ENCODE measurements at places on chromosomes 1 and 21.

- DNase-seq = peak; percentile 85
Observed at GRCh38 chr1:211258756-211259637, at the start of gene RCOR3. RCOR3 (plus strand) TSS chr1:211259366; CDS start chr1:211259561, 195 bp downstream.

DNA sequence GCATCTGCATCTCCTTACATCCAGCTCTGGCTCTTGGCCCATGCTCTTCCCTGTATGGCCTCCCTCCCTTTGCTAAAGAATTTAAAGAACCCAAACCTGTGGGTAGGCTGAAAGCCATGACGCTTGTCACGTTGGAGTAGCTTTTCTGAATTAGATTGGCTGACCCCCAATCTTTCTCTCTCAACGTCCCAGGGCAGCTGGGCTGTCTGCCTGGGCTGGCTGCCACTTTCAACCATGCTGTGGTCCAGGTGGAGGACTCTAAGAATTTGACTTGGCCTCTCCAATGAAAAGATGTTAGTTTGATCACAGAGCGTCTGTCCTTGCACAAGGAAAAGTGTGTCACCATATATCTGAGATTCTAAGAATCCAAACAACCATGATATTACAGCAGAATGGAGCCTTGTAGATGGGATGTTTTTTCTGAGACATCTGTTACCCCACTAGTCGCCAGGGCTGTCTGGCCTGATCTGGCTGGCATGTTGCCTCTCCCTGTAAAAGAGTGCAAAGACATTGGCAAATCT, 6.5 kb upstream of the IGSF3 start:
- DNase-seq = no peak

- DNase-seq = no peak
Observed at GRCh38 chr1:25690396-25690956, 73.9 kb downstream of the MAN1C1 start.

GRCh38 chr21:46211786-46212720, 16.5 kb downstream of the LSS start:
- no peak for DNase-seq

- no peak for DNase-seq
Observed at GRCh38 chr1:43563876-43564539, 33.3 kb downstream of the PTPRF start.

DNA sequence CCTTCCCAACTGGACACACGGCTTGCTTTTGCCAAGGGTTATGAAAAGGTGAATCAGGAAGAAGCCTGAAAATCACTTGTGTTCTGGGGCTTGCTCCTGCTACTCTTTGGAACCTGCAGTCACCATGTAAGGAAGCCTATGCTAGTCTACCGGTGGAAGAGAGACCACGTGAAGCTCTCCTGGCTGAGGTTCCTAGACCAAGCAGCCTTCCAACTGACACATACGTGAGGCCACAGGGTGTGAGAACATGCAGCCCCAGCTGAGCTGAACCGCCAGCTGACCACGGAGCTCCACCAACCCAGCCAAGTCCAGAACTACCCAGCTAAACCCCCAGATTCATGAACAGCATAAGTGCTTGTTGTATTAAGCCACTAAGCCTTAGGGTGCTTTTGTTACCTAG, 72.8 kb upstream of the KRTAP19-8 start:
- DNase-seq = no peak

DNA sequence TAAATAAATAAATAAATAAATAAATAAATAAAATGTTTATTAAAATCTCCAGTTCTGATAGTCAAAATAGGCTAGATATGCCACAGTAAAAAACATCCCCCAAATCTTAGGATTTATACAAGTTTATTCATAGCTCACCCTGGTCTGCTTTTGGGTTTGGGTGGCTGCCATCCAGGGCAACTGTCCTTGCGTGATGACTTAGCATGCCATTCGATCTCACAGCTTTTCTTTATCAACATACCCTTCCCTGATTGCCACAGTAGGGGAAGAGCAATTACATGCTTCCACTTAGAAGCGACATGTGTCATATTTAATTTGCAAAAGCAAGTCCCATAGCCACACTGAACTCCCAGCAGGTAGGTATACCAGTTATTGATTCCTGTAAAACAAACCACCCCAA, 52.7 kb downstream of the TEX35 start:
- no peak for DNase-seq

DNA sequence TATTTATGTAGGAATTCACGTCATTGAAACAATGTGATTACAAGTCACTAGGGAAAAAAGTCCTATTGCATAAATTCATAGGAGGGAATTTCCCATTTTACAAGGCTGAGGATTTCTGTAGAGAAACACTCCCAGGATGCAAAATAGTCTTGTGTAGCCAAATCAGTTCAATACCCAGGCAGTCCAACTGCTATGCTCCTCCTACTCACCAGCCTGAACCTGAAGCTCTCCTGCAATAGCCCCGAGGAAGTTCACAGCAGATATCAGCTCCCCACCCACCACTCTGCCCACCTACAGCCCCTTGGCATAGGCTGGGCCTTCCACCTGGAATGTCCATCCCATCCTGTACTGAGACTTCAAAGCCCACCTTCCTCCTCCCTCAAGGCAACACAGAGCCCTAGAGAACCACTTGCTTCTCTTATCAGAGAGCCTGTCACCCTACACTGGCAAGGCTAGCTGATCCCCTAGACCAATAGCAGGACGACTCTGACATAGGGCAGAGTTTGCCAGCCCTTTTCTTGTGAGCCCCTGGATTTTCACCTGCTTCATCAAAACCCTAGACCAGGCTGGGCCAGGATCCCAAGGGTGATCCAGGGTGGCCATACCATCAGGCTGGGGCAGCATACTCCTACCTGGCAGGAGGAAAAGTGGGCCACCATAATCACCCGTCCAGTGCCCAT, 1.5 kb downstream of the LSS start:
- no peak for DNase-seq

- no peak for DNase-seq
Observed at GRCh38 chr1:113565621-113566020, 175.3 kb downstream of the MAGI3 start.

DNA sequence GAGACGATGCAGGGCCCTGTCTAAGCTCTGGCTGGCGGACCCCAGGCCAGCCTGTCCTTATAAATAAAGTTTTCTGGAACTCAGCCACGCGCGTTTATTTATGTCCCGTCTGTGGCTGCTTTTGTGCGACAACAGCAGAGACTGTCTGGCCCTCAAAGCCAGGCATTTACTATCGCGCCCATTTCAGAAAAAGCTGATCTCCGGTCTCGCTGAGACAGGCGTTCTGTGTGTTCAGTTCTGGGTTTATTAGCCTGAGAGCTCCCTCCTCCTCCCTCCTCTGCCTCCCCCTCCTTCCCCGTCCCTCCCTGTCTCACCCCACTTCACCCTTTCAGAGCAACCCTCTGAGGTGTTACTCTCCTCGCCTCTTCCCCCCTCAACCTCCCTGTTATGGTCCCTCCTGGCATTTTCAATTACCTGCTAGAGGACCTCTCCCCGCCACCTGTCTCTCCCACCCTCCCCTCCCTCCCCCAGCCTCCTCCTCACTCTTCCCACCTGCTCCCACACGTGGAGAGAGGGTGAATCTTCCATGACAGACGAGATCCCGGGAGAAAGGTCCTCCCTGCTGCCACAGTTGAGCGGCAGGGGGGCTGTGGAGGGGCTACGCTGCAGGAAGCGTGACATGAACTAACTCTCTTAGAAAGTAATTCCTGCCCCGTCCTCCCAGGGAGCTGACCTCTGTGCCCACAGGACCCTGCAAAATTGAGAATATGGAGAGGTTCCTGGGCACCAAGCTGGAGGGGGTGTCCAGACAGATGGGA, 59.9 kb downstream of the SPSB1 start:
- no peak for DNase-seq

DNA sequence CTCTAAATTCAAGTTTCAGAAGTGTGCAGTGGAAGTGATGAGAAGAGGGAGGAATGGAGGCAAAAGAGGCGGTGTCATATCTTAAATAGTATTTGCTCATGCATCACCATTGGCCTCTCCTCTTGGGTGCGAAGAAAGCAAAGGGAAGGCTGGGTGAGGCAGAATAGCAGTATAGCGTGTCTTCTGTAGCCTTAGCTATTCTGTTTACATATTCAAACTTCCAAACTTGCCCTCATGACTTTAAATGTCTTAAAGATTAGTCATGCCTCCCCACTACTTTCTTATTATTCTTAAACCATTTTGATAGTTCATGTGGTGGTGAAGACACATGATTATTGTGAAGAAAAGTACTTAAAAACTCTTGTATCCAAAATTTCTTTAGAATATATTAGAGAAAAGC, 104.6 kb upstream of the TENT5C start:
- no peak for DNase-seq

DNA sequence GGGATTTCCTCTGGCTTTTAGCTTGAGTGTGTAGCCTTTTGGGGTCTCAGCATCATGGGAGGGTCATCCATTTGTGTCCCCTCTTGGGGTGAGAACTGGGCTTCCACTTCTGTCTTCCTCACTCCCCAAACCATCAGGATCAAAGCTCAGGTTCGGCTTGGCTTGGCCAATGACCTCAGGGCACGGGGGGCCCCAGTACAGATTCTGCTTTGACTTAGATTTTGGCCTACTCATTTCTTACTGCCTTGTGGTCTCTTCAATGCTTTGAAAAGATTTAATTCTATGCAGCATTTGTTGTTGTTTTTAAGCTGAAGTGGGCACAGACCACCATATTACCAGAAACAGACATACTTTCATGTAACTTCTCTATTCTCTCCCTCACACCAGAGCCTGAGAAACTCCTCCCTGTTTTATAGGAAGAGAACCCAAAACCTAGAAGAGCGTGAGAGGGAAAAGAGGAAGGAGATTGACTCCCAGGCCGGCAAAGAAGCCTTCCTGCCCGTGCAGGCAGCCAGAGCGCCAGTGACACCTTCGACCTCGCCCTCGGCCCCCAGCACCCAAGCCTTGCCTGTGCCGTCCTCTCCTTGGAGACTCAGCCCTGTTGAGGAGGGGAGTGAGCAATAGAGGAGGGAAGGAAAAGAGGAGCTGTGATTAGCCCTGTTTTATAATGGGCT, 1.9 kb upstream of the S100A3 start:
- no peak for DNase-seq

GRCh38 chr1:15957221-15958095, 18.4 kb downstream of the ZBTB17 start:
- no peak for DNase-seq

- no peak for DNase-seq
Observed at GRCh38 chr1:112245114-112245513, 150.9 kb upstream of the CTTNBP2NL start.

GRCh38 chr1:203443296-203443695, 32.3 kb upstream of the PRELP start:
- no peak for DNase-seq

- no peak for DNase-seq
Observed at GRCh38 chr1:84776639-84777038, 86.4 kb upstream of the SSX2IP start.

- no peak for DNase-seq
Observed at GRCh38 chr1:40312238-40313205, 4.6 kb downstream of the COL9A2 start.

DNA sequence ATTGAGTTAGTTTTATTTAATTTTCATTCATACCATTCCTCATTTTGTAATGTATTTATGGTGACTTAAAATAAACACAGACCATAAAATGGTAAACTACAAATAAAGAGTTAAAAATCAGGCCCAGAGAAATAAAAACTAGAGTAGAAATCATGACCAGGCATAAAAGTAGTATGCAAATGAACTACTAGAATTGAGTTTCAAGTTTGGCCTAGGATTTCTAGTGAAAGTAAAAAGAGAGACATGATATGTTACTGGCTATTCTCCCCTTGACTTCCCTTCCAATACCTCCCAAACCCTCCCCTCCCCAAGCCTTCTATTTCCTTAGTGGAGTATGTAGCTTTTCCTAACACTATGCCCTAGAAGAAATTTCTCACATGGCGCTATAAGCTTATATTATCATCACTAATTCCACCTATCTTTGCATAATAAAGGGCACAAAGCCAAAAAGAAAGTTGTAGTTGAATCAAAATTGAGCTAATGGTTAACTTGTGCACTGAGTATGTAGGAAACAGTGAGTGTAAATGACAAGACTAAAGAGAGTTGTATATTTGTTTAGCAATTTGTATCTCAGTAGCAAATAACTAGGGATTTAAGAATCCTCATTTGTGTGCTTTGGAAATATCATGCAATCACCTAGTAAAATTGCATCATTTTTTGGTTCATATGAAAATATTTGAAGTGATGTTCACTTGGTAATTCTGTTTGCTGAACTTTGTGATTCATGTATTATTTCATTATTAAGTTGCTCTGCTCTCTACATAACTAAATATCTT, 29.7 kb upstream of the CDC14A start:
- DNase-seq = no peak

Measured in stimulated activated naive CD4-positive, alpha-beta T cell (primary cell).